H9 (cell line): ENCODE measurements at places on chromosomes 11 and 22. TPM values are rescaled to one million over a fixed set of nuclear protein-coding genes. Genes with fewer than 3 reads are reported as not detected.
A peak's percentile ranks its signal among the peaks of the same experiment; 100 is the strongest.

DNA sequence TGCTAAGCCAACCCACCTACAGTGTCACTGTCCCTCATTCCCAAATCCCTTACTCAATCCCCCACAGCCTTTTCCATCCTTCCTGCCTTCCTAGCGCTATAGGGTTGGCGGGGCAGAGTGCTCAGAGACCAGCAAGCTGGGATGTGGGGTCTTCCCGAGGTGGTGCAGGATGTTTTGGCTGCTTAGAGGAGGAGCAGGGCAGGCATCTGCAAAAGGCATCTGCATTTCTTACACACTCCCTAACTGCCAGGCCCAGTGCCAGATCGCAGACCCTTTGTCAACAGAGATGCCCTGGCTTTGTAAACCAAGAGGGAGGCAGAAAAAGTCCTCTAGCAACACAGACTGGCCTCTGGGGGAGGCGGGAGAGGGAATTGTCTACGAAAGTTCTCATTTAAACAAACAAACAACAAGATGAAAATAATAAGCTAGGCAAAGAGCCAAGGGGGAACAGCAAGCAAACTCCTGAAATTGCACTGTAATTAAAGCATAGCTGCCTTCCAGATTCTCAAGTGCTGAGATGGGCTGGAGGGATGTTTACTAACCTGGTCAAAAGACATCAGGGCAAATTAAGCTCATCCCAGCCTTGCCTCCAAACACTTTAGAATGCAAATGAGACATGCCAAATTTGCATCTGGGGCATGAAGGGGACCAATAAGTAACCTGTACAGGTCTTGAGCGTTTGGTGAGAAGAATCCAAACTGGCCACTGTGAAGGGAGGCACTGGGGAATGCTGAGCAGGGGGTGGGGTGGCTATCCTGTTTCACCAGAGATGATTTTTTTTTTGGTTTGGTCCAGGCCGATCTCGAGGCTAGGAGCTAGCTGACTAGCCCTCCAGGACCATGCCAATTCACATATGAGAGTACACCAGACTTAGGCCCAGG, 38.1 kb upstream of the ADA2 start:
- DNase-seq: no peak

DNA sequence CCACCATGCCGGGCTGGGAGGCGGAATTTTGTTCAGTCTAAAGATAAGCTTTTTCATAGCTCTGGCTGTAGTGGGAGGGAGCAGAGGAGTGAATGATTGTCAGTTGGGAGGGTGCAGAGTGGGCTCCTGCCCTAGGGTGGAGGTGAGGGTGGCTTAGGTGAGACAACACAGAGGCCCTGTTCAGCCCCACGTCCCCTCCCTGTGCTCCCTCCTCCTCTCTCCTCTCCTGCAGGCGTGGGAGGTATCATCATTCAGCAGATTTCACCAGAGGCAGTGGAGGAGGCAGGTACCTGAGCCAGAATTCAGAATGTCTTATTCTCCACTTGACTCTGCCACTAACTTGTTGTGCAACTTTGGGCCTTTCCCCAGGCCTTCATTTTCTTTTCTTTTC, 1.7 kb upstream of the THRSP start:
- DNase-seq: no peak

GRCh38 chr11:110479108-110480101, 49.7 kb downstream of the FDX1 start:
- no peak for DNase-seq

DNA sequence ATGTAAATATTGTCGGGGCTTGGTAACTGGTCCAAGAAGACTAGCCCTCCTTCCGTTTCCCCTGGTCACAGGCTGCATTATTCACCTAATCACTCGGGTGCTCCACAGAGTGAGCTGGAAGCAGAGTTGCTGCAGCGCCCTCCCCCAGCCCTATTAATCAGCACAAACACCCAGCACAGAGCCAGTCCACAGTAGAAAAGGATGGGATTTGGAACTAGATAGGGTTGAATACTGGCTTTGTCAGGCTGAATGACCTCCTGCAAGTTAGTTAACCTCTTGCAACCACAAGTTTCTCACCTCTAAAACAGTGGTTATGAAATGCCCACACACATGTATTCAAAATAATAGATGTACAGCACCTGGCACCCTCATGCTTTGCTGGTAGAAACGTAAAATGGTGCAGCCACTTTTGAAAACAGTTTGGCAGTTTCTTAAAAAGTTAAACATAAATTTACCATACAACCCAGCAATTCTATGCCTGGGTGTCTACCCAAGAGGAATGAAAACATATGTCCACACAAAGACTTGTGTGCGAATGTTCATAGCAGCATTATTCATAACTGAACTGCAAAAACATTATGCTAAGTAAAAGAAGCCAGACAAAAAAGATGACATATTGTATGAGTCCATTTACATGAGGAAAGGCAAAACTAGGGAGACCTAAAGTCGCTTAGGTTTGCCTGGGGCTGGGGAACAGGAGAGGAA, 31.7 kb upstream of the APLP2 start:
- peak; percentile 51 for DNase-seq

DNA sequence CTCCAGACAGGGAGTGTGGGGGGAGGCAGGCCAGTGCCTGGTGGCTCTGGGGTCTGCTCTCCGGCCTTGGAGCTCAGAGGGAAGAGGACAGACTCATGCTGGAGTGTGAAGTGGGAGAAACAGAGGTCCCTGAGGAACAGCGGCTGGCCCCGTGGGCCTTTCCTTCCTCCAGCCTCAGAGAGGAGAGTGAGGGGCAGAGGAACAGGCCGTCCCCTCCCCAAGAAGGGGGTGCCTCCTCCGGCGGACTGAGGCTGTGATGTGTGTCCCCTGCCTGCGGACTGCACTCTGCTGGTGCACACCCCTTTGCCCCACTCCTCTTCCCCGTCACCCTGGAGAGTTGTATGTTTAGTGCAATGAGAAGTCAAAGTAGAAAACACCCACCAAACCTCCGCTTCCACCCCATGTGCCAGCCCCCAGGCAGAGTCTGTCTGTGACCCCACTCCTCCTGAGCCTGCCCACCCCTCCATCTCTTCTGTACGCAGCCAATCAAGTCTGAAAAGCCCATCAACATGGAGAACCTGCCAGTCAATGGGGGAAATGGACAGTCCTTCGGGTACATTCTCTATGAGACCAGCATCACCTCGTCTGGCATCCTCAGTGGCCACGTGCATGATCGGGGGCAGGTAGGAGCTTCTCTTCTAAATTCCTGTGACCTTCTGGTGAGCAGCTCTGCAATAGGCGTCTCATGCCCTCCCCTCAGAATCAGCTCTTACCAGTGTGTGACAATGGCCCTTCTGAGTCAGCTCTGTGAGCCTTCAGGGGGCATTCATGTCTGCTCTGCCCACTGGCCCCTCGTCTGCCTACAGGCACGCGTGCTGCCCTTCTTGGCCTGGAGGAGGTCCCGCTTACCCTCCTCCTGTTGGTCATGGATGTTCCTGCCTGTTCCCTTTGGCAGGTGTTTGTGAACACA, 39.0 kb downstream of the GLB1L2 start:
- no peak for DNase-seq

DNA sequence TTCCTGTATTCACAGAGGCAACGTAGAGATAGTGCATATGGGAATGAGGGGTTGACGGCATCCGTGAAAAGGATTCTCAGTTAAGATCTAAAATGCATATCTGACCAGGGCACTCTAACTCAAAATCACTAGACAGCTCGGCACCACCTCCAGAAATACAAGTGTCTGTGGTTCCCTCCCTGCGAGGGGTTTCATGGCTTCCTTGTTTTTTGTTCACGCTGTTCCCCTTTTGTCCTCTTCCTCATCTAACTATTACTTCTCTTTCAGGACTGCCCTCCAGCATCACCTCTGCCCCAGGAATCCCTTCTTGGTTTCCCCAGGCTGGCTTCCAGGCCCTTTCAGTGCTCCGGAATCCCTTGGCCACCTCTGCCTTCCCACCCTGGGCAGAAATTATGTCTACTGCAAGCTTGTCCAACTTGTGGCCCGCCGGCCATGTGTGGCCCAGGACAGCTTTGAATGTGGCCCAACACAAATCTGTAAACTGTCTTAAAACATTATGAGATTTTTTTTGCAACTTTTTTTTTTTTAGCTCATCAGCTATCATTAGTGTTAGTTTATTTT, 159.9 kb downstream of the FBXO7 start:
- DNase-seq: no peak

GRCh38 chr11:112297248-112297866, 36.7 kb upstream of the PLET1 start:
- DNase-seq: no peak

GRCh38 chr11:45993531-45994001, 71.1 kb downstream of the LARGE2 start:
- DNase-seq: no peak

- no peak for DNase-seq
Observed at GRCh38 chr11:57434640-57435546, 8.0 kb upstream of the SLC43A3 start.

DNA sequence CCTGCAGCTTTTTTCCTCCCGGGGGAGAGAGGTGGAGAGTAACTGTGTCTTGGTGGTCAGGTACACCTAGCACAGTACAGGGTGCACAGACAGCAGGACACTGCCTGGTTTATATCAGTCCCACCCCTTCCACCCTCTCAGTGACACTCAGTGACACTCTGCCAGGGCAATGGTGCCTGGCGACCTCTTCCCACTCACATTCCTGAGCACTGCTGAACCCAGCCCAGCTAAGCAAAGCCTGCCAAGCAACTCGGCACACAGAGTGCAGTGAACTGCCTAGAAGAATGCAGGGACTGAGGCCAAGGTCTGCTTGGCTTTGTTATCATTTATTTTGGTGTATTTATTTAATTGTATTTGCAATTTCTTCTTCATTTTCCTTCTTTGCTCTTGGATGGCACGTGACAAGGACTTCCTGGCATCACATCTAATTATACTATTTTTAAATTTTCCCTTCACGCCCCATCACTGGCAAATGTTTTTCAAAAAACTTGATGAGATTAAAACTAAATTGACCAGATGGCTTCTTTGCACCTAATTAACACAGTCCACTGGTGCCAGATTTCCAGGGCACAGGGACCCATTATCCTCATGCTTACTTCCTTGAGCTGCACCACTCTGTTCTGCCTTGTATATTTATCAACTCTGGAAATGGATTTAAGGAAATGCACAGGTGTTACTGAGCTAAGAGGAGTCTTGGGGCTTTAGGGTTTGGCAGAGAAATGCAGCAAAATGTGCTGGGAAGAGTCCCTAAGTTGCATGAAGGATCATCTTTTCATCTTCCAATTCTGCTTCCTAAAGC, 205.6 kb downstream of the ADAMTS15 start:
- DNase-seq: no peak

DNA sequence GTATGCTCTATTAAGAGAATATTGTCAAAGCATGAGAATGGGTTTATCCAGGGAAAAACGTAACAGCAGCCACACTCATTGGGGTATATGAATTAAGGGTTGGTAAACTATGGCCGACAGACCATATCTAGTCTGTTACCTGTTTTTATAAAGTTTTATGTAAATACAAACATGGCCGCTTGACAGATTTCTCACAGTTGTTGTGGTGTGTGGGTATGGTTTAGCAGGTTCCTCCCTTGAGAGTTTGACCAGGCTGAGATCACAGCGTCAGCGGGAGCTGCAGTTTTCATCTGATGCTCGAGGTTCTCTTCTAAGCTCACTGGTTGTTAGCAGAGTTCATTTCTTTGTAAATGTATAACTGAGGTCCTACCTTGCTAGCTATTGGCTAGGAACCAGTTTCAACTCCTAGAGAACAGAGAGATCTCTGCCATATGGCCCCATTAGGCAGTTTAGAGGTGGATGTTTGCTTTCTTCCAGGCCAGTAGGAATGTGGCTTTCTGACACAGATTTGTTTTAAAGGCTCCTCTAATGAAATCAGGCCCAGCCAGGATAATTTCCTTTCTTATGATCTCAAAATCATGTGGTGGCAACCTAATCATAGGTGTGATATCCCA, 45.5 kb upstream of the GRIK4 start:
- DNase-seq: no peak

DNA sequence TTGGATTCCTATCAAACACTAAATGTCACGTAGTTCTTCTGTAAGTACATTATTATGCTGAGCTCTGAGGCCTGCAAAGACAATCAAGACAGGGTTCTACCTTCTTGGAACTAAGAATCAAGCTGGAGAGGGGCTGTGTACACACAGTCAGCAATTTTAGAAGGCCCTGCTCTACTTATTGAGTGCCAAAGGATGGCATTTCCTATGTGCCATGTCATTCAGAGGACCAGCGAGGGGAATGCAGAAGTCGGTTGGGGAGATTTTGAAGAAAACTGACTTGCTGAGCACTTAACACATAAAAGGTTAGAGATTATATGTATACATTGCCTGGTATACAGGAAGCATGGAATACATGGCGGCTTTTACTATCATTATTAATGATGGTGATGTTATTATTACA, 5.3 kb downstream of the SLC37A2 start:
- DNase-seq: no peak

DNA sequence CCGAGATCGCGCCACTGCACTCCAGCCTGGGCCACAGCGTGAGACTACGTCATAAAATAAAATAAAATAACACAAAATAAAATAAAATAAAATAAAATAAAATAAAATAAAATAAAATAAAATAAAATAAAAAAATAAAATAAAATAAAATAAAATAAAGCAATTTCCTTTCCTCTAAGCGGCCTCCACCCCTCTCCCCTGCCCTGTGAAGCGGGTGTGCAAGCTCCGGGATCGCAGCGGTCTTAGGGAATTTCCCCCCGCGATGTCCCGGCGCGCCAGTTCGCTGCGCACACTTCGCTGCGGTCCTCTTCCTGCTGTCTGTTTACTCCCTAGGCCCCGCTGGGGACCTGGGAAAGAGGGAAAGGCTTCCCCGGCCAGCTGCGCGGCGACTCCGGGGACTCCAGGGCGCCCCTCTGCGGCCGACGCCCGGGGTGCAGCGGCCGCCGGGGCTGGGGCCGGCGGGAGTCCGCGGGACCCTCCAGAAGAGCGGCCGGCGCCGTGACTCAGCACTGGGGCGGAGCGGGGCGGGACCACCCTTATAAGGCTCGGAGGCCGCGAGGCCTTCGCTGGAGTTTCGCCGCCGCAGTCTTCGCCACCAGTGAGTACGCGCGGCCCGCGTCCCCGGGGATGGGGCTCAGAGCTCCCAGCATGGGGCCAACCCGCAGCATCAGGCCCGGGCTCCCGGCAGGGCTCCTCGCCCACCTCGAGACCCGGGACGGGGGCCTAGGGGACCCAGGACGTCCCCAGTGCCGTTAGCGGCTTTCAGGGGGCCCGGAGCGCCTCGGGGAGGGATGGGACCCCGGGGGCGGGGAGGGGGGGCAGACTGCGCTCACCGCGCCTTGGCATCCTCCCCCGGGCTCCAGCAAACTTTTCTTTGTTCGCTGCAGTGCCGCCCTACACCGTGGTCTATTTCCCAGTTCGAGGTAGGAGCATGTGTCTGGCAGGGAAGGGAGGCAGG, at the start of gene GSTP1:
Gene GSTP1 (plus strand): TSS at position 566 of the 958 bp plus-strand sequence. CDS start 32 bp downstream, at position 598.
- DNase-seq: peak; percentile 90

DNA sequence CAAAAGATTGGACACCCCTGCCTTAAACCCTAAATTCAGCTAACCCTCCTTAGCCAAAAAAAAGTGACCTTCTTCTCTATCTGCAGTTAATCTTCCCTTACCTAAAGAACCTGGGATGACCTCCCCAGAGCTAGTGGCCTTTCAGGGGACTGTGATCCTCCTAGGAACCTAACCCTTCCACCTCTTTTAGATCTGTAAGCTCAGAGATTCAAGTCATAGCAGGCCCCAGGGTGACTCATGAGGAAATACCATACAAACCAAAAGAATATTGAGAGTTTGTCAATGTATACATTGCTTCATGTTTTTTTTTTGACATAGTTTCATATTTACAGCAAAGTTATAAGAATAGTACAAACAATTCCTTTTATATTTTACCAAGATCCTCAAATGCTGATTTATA, 38.3 kb upstream of the CXCR5 start:
- DNase-seq: no peak

IMMP1L gene
- 23.8 and 27.0 TPM in 2 replicates for total RNA-seq

RAB3IL1 gene
- total RNA-seq: 1.8 and 2.4 TPM in 2 replicates

TMEM191C gene
- 3.3 and 4.2 TPM in 2 replicates for total RNA-seq

PSMD13 gene
- total RNA-seq: 141 and 148 TPM in 2 replicates

DDIAS gene
- 18.6 and 22.2 TPM in 2 replicates for total RNA-seq
